ENCODE measurements at places on chromosomes 3 and 15.

DNA sequence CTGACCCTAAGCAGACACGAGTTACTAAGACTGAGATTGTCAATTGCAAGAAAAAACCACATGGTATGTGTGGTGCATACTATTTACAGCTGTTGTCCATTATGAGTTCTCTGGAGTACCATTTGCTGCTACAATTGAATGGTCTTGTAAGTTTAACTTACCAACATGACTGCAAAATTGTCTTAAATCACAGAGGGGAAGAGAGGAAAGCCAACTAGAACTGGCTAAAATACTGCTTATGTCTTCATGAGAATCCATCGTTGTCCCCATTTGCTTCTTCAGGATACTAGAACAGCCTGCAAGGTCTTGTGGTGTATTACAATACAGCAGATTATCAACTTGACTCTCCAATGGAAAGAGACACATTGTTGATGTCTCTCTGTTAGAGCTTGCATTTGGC lies 313.2 kb downstream of the AGBL1 start:
- no peak for DNase-seq

GRCh38 chr3:132659000-132659364 lies 627 bp downstream of the ACAD11 start:
- no peak for DNase-seq

- no peak for DNase-seq
These were observed 34.8 kb downstream of the EHD4 start for GRCh38 chr15:41937568-41937923.

DNA sequence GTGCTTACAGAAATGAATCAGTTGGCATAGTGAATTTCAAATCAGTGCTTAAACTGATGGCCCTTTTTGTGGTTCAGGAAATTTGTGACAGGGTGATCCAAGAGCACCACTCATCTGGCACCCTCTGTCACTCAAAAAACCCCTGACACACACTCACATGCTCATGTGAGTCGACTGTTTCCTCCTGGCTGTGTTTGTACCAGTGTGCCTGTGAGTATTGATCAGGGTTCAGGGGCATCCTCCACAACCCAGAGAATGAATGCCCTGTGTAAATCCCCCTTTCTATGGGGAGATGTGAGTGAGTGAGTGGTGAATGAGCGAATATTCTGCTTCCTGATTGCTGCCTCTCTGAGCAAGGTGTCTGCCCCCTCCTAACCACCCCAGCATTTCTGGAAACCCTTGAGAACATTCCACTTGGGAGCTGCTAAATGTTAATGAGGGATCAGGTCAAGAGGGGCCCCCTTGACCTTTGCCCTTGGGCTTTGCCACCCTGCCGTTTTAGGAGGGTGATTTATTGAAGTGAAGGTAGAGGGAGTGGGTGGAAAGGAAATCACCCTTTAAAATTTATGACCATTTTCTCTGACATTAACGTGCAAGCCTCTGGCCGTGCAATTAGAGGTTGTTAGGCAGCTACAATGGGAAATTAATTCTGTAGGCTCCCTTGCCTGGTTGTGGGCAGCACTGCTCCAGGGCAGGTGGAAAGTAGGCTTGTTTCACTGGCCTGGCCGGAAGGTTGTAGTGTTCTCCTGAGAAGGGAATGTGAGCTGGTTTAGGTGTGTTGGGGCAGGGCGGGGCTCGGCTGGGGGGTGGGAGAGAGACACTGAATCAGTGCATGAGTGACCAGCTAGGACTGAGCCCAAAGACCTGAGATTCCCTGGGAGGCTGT lies 87.2 kb downstream of the SLCO3A1 start:
- no peak for DNase-seq

DNA sequence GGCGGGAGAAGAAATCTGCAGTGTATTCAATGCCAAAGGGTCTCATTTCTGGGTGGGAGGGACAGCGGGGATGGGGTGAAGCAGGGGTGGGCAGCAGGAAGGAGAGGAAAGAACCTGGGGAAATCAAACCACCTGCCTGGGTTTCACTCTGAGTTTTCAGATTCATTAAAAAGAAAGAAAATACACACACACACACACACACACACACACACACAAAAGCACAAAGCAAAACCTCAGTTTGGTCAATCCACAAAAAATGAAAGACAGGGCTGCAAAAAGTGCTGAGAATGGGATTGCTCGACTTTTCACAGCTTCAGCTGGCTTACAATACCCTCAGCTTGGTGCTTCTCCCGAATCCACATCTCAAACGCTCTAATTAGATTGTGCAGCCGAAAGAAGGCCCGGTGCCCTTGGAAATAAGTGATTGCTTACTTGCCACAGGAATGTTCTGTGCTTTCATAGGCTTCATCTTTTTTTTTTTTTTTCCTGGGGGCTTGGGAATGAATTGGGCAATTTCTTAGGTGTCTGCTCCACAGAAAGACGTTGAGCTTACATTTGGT lies 370.5 kb downstream of the RORA start:
- no peak for DNase-seq

DNA sequence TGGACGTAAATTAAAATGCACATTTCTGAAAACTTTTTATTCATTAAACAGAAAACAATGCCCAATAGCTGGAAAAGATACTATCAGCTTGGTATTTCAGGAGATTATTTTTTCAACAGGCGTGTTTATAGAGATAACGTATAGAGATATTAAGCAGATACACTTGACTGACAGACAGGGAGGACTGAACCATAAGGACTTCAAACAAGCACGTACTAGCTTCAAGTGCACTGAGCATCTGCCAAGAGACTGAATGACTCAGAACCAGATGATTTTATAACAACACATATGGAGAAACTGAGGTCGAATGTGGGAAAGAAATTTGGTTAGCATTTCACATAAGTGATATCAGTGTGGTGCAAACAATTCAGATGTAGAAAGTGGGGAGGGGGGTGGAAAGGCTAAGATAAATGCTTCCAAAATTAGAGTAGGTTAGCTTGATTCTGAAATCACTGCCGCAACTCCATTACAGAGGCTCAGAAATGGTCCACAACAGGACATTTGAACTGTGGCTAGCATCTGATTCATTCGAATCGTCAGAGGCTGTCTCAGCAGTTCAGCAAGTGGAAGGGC lies 103.5 kb downstream of the SEMA6D start:
- no peak for DNase-seq

- DNase-seq: no peak
These were observed 2.9 kb upstream of the CAV3 start for GRCh38 chr3:8730656-8731055.

GRCh38 chr3:151558661-151559060 lies 97.8 kb upstream of the IGSF10 start:
- DNase-seq: no peak

GRCh38 chr3:106631373-106632108 lies 745.7 kb upstream of the CCDC54 start:
- DNase-seq: no peak

DNA sequence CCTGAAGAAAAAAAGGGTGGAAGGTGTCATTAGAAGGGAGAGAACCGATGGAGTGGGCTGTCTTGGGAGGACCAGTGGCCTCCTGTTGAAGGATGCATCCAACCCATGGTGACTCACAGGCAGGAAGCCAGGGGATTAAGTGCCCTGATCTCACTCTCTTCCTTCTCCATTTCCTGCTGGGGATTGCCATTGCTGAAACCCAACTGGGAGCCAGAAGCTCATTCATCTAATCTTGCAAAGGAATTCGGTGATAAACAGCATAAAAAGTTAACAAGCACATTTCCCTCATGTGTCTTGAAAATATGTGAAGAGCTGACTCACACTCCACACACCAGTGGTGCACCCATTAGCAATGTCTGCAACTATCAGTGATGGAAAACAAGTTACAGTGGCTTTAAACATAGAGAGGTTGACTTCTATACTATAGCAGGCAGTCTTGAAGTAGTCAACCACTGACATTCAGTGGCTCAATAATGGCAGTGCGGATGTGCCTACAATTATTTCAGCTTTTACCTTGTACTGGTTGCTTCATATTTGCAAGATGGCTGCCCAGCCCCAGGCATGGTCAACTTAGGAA lies 12.8 kb upstream of the CSRNP1 start:
- DNase-seq: no peak

GRCh38 chr3:111763968-111764367 lies 95.1 kb upstream of the PHLDB2 start:
- DNase-seq: no peak

DNA sequence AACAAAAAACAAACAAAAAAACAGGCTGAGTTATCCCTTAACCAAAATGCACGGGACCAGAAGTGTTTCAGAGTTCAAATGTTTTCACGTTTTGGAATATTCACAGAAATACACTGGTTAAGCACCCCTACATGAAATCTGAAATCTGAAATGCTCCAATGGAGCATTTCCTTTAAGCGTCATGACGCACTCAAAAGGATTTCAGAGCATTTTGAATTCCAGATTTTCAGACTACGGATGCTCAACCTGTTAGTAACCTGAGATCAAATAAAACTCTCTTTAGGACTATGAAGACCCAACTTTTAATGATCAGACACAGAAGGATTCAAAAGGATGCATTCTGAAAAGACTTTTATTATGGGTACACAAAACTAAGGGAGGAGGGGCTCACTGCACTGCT lies 9.6 kb downstream of the CLPX start:
- DNase-seq: no peak

GRCh38 chr3:149331396-149331795 lies 2.0 kb downstream of the TM4SF18 start:
- no peak for DNase-seq

DNA sequence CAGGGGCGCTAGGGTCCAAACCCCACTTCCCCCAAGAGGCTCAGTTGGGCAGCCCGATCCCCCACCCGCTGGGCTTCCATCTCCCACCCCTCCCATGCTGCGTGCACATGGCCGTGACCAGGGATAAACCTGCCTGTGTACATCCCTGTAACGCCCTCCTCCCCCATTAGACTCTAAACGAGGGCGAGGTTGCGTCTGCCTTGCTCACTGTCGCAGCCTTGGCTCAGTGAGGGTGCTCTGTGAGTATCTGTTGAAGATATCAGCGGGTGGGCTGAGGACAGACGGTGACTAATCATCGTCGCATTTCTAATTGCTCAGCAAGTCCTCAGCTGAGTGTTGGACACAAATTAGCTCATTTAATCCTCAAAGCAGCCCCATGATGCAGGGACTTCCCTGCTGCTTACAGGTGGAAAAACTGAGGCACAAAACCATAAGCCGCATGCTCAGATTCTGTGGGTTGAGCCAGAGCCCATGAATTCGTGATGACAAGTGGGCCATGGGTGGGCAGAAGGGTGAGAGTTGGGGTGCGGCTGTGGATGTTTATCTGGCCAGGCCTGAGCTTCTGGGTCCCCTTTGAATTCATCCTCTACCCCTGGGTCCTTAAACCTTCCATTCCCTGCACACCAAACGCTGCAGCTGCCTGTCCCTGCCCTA lies 26.0 kb downstream of the FBLN2 start:
- no peak for DNase-seq

GRCh38 chr3:50512131-50512530 lies 8.7 kb upstream of the CACNA2D2 start:
- no peak for DNase-seq

- no peak for DNase-seq
These were observed at the start of gene ESYT3 for GRCh38 chr3:138434276-138434874. Gene ESYT3, plus strand, starts transcription at chr3:138434616. Its CDS starts 183 bp downstream, at chr3:138434799.

- no peak for DNase-seq
These were observed 51.0 kb upstream of the PLXND1 start for GRCh38 chr3:129657261-129658046.

DNA sequence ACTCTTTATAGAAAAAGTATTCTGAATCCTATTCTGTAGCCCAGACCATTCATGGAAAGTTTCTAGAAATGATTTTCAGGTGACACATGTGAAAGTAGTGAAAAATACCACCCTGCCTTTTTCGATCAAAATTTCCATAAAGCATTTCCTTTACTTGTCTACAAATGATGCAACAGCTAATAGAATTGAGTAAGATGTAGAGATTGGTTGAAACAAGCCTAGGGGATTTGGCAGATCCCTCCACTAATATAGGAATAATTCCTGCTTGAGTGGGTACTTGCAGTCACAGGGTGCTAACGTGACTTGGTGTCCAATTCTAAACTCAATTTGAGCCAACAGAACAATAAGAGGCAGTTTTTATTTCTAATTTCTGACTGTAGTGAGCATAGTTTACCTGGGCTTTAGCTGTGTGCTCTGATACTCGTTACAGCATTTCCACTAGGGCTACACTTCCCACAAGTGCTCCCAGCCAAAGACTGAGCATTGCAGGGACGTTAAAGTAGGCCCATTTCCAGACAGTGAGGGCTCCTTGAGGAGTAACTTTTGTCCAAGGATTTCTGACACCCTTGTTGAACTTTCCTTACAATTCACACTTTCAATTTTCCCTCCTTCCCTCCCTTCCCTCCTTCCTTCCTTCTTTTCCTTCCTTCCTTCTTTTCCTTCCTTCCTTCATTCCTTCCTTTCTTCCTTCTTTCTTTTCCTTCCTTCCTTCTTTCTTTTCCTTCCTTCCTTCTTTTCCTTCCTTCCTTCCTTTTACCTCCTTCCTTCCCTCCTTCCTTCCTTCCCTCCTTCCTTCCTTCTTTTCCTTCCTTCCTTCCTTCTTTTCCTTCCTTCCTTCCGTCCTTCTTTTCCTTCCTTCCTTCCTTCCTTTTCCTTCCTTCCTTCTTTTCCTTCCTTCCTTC lies 53.9 kb upstream of the TP63 start:
- DNase-seq: no peak

DNA sequence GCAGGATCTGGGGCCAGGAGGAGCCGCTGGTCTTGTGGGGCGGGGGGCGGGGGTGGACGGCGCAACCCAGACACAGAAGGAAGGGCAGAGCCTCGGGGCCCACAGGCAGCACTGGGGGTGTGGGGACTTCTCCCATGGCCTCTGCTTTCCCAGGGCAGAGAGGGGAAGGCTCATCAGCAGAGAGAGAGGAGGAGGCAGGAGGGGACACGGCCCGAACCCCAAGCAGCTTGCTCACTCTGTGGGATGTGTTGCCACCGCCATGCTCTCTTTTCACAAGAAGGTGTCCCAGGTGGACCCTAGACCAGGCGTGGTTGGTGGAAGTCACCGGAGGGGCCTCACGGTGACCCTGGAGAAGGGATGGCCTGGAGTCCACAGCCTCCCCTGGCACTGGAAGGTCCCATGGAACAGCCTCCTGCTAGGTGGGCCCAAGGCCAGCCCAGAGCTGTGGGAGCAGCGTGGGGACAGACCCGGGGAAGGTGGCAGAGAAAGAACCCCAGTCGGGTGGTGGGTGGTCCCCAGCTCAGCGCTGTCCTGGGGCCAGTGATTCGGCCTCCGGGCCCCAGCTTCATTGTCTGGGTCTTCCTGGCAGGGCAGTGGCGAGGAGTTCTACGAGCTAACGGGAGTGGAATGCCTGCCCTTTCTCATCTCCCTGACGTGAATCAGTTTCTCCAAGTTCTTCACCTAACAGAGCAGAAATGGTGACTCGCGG lies 46.8 kb upstream of the PCSK6 start:
- no peak for DNase-seq

- DNase-seq: no peak
These were observed 105.5 kb downstream of the PLD1 start for GRCh38 chr3:171704814-171705213.

DNA sequence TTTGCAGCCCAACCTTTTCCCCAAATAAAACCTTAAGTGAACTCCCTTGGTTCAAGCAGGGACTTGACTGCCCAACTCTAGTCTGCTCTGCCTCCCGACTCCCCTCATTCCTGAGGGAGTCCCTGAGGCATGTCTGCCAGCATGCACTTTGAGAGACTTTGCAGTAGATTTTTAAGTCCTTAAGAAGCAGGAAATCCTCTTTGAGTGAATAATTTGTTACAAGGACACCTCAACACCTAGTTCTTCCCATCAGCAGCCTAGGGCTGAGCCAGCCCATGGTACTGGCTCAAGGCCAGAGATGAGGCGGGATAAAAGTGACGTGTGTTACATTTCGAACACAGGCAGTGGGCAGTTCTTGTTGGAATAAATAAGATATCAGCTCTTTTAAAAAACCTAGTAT lies 204.3 kb upstream of the SLC2A2 start:
- DNase-seq: no peak

Data from stimulated activated CD8-positive, alpha-beta memory T cell treated with anti-CD3 and anti-CD28 coated beads, Interleukin-4, amount 100 ng/mL, for 4 hours (primary cell).